ENCODE measurements at places on chromosomes 3 and 15.

- no peak for DNase-seq
Measured at GRCh38 chr3:136818191-136818768, 646 bp upstream of the SLC35G2 start.

DNA sequence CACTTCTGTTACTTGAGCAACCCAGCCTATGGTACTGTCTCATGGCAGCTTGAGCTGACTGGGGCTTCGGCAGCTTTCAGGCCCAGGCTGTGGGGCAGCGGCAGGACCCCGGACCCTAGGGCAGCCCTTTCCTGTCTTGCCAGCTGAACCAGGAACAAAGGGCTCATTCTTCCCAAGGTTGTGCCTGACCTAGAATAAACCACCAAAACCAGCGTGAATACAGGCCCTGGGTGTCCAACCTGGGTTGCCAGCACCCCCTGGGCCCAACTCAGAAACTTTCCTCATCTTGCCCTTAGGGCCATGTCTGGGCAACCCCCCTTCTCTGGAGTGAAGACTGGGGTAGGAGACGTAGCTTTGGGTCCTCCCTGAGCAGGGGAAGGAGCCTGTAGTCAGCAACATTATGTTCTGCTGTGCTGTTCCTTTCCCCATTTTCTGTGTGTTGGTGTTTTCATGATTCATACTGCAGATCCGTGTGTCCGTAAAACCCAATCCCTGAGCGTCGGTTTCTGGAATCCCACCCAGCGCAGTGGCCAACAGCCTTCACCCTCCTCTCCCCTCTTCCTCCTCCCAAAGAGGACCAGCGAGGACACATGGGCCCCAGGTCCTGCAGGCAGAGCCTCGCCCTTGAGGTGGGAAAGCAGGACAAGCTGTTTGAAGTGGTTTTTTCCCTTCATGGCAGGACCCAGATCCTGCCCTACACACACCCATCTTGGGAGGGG, 33.5 kb downstream of the TKT start:
- DNase-seq: no peak

GRCh38 chr3:122774564-122774963, 19.1 kb downstream of the HSPBAP1 start:
- DNase-seq: no peak

- DNase-seq: no peak
Measured at GRCh38 chr3:171346582-171347300, 113.5 kb downstream of the TNIK start.

DNA sequence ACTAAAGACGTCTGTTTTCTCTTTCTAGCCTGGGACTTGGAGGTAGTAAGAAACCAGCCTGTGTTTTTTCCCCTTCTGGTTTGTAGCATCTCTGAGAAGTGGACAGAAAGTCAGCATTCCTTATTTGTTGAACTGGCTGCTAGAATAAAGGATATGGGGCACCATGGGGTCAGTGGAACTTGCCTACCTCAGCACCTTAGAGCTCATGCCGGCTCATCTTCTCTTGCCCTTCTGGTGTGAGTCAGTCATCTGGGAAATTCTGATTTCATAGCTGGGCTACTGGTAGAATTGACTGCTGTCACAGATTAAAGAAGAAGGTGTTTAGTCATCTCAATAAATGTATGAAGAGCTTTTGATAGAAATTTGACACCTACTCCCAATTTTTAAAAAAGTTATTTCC, 202.7 kb upstream of the TOPAZ1 start:
- no peak for DNase-seq

DNA sequence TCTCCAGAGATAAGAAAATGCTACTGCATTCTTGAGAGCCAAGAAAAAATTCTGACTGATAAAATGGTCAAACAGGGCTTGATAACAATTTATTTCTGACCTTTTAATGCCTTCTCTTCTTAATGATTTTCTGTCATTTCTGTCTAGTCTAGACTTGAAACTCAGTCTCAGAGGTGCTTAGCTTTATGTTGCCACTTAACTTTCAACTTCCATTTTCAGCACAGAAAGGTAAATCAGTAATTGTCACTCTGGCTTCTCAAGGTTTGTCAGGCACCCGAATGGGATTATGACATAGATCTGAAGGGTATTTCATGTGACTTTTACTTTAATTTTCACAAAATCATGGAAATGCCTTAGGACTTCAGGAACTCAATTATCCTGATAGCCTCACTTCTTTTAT, 155.4 kb upstream of the GBE1 start:
- no peak for DNase-seq

GRCh38 chr3:112811131-112811884, 35.4 kb downstream of the CD200R1L start:
- DNase-seq: no peak

- no peak for DNase-seq
Measured at GRCh38 chr3:190017521-190018288, 103.0 kb downstream of the P3H2 start.

DNA sequence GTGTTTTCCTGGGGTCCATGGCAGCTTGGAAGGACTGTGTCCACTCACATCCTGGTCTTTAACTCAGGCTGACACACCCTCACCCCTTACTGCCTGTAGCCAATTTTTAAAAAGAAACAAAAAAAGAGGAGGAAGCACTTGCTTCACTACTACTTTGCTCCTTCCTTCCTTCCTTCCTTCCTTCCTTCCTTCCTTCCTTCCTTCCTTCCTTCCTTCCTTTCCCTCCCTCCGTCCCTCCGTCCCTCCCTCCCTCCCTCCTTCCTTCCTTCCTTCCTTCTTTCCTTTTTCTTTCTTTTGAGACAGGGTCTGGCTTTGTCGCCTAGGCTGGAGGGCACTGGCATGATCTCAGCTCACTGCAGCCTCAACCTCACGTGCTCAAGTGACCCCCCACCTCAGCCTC, 25.5 kb upstream of the AKAP13 start:
- no peak for DNase-seq

DNA sequence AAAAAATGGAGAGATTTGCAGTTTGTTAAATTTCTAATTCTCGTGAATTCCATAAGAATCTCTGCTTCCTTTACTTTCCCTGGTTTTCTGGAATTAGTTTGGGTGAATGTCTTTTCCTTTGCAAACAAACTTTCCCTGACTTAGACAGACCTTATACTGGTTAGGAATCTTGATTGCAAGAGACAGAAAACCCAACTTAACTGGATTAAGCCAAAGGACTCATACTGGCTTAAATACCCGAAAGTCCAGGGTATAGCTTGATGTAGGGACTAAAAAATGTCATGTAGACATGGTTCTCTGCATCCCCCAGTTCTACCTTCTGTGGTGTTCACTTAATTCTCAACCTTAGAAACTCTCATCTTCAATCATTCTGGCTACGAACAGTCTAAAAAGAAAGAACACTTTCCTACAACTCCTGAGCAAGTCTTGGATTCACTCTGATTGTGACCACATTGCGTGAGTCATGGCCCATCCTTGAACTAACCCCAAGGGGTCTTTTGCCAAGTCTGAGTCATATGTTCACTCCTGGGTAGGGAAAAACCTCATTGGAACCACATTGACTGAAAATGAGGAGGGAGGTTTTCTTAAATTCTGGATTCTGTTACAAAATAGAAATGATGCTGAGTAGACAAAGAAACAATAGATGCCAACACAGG, 136.0 kb upstream of the DAZL start:
- no peak for DNase-seq

DNA sequence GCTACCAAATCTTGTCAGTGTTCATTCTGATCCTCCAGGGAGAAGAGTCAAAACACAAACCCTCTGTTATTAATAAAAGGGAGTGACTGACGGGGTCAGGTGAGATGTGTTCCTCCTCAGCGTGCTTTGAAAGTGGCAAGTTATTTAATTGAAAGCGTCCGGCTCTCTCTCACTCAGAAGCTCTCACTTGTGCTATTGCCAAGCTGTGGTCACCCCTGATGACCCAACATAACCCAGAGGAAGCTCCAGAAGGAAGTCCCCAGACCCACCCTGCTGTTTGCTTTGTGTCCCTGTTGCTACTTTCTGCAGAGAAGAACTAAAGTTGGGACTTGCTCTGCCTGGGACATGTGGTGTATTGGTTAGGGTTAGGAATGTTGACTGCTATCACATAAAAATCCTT, 235.6 kb downstream of the EDEM1 start:
- no peak for DNase-seq

GRCh38 chr3:123733341-123733740, 148.5 kb upstream of the HACD2 start:
- no peak for DNase-seq

GRCh38 chr15:92405942-92406341, 12.3 kb downstream of the ST8SIA2 start:
- DNase-seq: no peak

GRCh38 chr3:150602426-150603152, 532 bp upstream of the SELENOT start:
- DNase-seq: no peak

DNA sequence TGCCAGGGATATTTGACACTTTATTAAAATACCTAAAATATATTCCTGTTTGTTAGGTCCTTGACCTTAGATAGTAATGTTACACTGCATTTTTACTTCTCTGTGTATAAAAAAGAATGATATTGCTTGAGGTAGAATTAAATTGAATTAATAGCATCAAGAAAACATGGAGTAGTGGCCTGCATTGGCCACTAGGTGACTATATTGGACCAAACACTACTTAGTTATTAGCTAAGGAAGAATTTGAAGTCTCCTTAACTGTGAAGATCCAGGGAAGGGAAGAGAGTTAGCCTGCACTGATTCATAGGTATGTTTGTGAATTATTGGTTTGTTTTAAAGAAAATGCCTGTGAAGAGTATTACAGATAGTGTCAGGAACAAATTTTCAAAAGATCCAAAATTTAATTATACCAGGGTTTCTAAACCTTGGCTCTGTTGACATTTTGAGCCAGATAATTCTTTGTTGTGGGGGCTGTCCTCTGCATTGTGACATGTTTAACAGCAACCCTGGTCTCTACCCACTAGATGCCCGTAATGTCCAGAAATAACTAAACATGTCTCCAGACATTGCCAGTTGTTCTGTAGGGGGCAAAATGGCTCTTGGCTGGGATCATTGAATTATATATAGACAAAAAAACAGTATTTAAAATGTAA, 103.6 kb upstream of the THSD4 start:
- no peak for DNase-seq

- DNase-seq: no peak
Measured at GRCh38 chr3:151322511-151322910, 5.9 kb upstream of the GPR87 start.

DNA sequence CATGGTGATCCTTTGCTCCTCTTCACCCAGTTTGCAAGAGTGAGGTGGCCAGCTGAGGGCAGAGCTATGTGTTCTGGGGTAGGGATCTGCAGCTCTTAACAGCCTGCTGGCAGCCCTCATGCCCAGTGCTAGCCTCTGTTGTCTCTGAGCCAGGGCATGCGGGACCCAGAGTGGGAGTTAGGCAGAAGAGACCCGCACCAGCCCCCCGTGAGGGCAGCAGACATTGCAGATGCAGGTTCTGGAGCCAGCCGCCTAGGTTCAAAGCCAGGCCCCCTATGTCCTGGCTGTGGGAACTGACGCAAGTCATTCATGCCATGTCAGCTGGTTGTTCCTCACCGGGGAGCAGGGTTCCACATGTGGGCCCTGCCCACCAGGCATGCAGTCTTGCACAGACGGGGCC, 74.7 kb downstream of the DNAJB8 start:
- DNase-seq: no peak

- no peak for DNase-seq
Measured at GRCh38 chr15:92833106-92833433, 67.1 kb upstream of the CHD2 start.

DNA sequence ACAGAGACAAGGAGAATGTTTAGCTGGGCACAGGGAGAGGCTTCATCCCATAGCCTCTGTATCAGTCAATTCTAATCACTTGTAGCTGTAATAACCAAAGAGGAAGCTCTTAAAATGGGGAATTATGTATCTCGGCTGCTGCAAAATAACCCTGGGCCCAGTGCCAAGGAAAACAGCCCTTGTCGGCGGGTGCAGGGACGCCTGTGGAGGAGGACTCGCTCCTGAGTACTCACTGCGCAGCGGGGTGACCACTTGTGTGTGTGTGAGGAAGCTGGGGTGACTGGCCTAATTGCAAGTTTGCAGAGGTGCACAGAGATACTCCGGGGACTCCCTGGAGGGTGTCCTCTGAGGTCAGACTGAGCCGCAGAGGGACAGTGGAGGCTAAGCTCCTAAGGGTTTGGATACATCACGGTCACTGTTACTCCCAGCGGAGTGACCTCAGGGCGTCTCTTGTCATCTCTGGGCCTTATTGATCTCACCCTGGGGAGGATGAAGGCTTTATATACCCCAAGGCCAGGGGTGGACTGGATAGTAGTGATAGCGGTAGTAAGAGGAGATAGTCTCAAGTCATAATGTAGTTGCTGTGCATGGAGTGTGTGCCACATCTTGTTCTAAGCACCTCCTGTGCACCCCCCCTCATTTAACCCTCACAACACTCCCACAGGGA, 37.2 kb downstream of the SLC6A6 start:
- no peak for DNase-seq

GRCh38 chr3:29922992-29923746, 642.3 kb downstream of the RBMS3 start:
- no peak for DNase-seq

DNA sequence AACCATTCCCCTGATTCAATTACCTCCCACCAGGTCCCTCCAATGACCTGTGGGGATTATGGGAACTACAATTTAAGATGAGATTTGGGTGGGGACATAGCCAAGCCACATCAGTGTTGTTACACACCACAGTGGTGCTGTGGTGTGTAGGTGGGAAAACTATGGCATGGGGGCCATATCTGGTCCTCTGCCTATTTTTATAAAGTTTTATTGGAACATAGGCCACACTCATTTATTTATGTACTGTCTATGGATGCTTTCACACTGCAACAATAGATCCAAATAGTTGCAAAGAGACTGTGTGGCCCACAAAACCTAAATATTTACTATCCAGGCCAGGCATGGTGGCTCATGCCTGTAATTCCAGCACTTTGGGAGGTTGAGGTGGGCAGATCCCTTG, 46.4 kb downstream of the FLNB start:
- DNase-seq: no peak

- no peak for DNase-seq
Measured at GRCh38 chr3:155086051-155086450, 5.9 kb downstream of the MME start.

- DNase-seq: no peak
Measured at GRCh38 chr3:170740726-170741591, 129.0 kb downstream of the RPL22L1 start.

DNA sequence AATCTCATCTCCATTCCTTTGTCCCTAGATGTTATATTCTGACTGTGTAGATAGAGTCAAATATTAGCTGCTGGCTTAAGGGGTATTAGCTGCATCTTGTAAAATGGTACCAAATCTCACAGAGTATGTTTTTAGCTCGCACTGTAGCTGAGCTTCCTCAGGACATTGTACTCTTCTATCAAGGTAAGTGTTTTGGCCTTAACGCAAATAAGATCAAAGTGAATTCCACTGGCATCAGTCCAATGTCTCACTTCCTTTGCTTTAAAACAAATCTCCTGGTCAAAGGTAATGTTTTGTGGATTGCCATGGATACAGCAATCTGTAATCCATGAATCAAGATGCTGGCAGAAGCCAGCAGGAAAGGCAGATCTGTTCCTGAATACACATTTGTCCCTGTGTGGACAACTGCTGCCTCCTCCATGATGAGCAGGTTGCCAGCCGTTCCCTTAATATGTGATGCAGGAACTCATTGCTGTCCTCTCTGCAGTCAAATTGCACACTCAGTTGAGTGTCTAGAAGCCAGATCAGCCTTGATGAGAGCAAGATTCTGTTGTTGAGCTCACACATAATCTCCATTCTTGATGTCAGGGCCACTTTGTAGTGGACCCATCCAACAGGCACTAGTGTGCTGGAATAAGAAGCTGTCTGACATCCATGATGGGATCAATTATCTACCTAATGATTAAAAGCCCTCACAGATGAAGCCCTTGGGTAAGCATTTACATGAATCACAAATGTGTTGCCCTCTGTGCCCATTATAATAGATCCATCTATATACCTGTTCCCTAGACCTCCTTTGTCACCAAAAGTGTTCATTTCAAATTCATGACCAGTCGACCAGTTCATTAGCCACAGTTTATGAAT, 96.6 kb upstream of the AGTR1 start:
- no peak for DNase-seq

Measured in activated effector memory CD4-positive, alpha-beta T cell treated with Interleukin-2 at 50 U/mL for 16 hours (primary cell).